ENCODE measurements at places on chromosomes 11 and 22. TPM values are rescaled to one million over a fixed set of nuclear protein-coding genes. Genes with fewer than 3 reads are reported as not detected.

The CALCA gene
- total RNA-seq, result not detected

The CHRM4 gene
- 1.2 TPM for total RNA-seq

The SYT7 gene
- total RNA-seq, result 1.7 TPM

The GGT1 gene
- 16.4 TPM for total RNA-seq

The LDHAL6A gene
- total RNA-seq, result not detected

The CRYBB1 gene
- total RNA-seq, result 1.1 TPM

The MTFP1 gene
- total RNA-seq, result 12.7 TPM

- H3K36me3 ChIP-seq, result peaks cover 30% of the 10 kb centered on the region
- H3K27ac ChIP-seq, result no peak overlapping the region
- H3K27me3 ChIP-seq, result no peaks in the 10 kb centered on the region
- no peaks in the 10 kb centered on the region for H3K4me1 ChIP-seq
- no peak for DNase-seq
Observed at GRCh38 chr11:119236490-119236889, 30.4 kb downstream of the CBL start.

GRCh38 chr11:74138572-74138971 lies 32.2 kb downstream of the C2CD3 start:
- H3K4me1 ChIP-seq, result no peaks in the 10 kb centered on the region
- no peaks in the 10 kb centered on the region for H3K27me3 ChIP-seq
- DNase-seq, result no peak
- no peak overlapping the region for H3K4me3 ChIP-seq
- no peaks in the 10 kb centered on the region for H3K36me3 ChIP-seq

GRCh38 chr11:128346804-128347203 lies 240.6 kb downstream of the ETS1 start:
- H3K27ac ChIP-seq, result no peak overlapping the region
- no peak for DNase-seq
- H3K4me1 ChIP-seq, result peaks cover 11% of the 10 kb centered on the region
- no peaks in the 10 kb centered on the region for H3K27me3 ChIP-seq
- no peaks in the 10 kb centered on the region for H3K36me3 ChIP-seq

DNA sequence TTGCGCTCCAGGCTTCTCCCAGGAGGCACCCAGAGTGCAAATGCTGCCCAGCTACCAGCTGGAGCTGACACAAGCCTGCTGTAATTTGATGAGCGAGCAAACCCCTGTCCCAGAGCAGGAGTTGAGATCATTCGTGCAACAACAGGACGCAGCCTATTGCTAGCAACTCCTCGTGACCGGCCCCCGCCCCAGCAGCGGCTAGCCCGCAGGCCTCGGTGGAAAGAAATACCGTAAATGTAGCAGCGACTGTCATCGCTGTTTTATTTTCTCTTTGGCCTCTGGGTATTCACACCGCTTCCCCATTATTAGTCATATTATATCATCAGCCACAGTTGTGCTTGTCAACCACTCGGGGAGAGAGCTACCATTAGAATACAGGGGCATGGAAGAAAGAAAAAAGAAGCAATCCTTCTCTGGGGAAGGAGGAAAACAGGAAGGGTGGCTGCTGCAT lies 59.2 kb upstream of the ATXN10 start:
- H3K27ac ChIP-seq, result peak overlapping the region; percentile 34
- no peaks in the 10 kb centered on the region for H3K27me3 ChIP-seq
- no peaks in the 10 kb centered on the region for H3K4me1 ChIP-seq
- no peaks in the 10 kb centered on the region for H3K36me3 ChIP-seq

GRCh38 chr11:26741036-26741435 lies 19.2 kb upstream of the SLC5A12 start:
- H3K27me3 ChIP-seq, result no peaks in the 10 kb centered on the region
- H3K4me3 ChIP-seq, result no peak overlapping the region
- no peaks in the 10 kb centered on the region for H3K36me3 ChIP-seq
- DNase-seq, result no peak
- H3K4me1 ChIP-seq, result no peaks in the 10 kb centered on the region
- H3K27ac ChIP-seq, result no peak overlapping the region

DNA sequence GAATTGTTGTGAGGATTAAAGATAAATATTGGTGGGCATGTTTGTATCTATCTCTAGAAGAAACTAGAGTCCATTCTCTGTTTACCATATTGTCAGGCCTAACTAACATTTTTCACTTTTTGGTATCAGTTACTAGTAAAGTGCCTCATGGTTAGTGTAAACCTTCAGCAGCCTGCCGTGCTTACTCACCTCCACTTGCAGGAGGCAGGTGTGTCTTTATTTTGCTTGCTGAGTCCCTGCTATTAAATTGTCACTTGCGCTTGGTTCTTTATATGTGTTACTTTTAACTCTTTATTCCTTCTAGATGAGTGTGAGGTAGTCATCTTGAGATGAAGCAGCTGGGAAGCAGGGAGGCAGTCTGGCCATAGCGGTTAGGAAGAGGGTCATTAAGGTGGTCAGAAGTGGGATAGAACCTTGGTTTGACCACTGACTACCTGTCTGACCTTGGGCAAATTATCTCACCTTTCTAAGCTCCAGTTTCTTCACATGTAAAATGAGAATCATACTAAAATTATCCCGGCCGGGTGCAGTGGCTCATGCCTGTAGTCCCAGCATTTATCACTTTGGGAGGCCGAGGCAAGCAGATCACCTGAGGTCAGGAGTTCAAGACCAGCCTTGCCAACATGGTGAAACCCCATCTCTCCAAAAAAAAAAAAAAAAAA lies 21.2 kb downstream of the PPP6R3 start:
- no peaks in the 10 kb centered on the region for H3K27me3 ChIP-seq
- peaks cover 40% of the 10 kb centered on the region for H3K4me1 ChIP-seq
- DNase-seq, result no peak
- H3K27ac ChIP-seq, result peak overlapping the region; percentile 52

GRCh38 chr11:70071996-70072395 lies 6.1 kb upstream of the ANO1 start:
- no peaks in the 10 kb centered on the region for H3K4me1 ChIP-seq
- no peak overlapping the region for H3K4me3 ChIP-seq
- no peaks in the 10 kb centered on the region for H3K36me3 ChIP-seq
- no peak overlapping the region for H3K27ac ChIP-seq
- peaks cover 63% of the 10 kb centered on the region for H3K27me3 ChIP-seq
- DNase-seq, result no peak

GRCh38 chr11:94732617-94733281 lies 35.4 kb upstream of the AMOTL1 start:
- no peaks in the 10 kb centered on the region for H3K27me3 ChIP-seq
- DNase-seq, result no peak
- no peaks in the 10 kb centered on the region for H3K4me1 ChIP-seq
- H3K4me3 ChIP-seq, result no peak overlapping the region

DNA sequence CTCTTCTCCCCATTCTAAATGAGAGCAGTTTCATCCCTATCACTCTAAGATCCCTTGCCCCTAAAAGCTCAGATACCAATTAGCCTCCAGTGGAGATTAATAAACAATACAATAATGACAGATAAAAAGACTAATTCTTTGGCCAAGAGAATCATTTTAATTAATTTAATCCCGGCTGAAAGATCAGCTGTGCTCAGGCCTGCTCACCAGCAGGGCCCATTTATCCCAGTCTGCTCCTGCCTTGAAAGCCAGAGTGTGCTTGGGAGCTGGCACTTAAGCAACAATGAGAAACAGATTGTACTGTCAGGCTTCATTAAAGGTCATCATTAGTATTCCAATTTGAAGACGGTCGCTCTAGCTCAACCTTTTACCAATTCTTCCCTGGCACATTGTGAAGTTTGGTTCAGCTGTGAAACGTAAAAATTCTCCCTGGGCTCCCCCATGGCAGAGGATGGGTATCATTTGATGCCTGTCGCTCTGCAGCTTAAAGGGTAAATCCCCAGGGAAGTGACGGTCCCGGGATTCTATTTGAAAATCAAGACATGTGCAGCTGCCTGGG lies 36.1 kb upstream of the HTATIP2 start:
- no peak overlapping the region for H3K27ac ChIP-seq
- no peaks in the 10 kb centered on the region for H3K27me3 ChIP-seq
- H3K4me3 ChIP-seq, result no peak overlapping the region
- H3K36me3 ChIP-seq, result no peaks in the 10 kb centered on the region
- DNase-seq, result no peak
